Pancreas (tissue), 10 donors: ENCODE measurements at places on chromosomes 7 and 10. TPM values are rescaled to one million over a fixed set of nuclear protein-coding genes. Genes with fewer than 3 reads are reported as not detected.
A peak's percentile ranks its signal among the peaks of the same experiment; 100 is the strongest.

PLXNA4 gene
- polyA plus RNA-seq = 0.19 TPM

DNA sequence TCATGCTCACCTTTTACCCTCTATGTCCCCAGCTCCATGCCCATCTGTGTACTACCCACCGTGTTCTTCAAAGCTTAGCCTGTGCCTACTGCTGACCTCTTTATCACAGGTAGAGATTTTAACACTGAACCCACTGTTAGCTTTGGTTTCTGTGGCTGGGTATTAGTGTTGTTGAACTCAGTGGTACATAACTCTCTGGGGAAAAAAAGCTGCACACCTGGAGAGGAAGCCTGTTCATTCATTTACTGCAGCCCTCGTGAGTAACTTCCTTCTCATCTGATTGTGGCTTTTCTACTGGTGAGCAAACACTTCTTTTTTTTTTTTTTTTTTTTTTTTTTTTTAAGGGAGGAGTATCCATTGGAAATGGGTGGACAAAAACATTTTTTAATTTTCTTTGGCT lies 326.3 kb downstream of the CCSER2 start:
- DNase-seq = no peak
- H3K27me3 ChIP-seq = no peaks in the 10 kb centered on the region
- no peaks in the 10 kb centered on the region for H3K36me3 ChIP-seq
- H3K4me1 ChIP-seq = no peaks in the 10 kb centered on the region
- no peak overlapping the region for H3K4me3 ChIP-seq

ADRB1 gene
- polyA plus RNA-seq = 0.49 TPM

DNA sequence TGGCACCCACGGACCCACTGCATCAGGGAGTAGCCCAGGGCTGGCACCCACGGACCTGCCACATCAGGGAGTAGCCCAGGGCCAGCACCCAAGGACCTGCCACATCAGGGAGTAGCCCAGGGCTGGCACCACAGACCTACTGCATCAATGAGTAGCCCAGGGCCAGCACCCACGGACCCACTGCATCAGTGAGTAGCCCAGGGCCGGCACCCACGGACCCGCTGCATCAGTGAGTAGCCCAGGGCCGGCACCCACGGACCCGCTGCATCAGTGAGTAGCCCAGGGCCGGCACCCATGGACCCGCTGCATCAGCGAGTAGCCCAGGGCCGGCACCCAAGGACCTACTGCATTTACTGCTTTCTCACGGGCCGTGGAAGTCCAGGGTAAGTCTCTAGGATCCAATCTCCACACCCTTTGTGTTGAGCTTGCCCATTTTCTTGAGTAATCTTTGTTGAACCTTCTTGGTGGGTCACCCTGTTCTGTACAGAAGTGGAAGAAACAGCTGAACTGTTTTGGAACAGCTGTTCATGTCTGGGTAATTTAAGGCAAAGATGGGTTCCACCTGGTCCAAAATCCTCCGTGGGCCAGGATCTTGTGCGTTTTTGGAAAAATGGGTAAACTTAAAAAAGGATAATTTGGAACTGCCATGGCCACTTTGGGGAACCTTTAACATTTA lies 69.0 kb downstream of the VIPR2 start:
- no peak overlapping the region for H3K4me3 ChIP-seq
- H3K27ac ChIP-seq = no peak overlapping the region
- no peaks in the 10 kb centered on the region for H3K27me3 ChIP-seq
- H3K36me3 ChIP-seq = no peaks in the 10 kb centered on the region

HNRNPH3 gene
- 72.3 TPM for polyA plus RNA-seq

- H3K4me3 ChIP-seq = no peak overlapping the region
- DNase-seq = no peak
- no peak overlapping the region for H3K27ac ChIP-seq
- H3K4me1 ChIP-seq = no peaks in the 10 kb centered on the region
- H3K36me3 ChIP-seq = no peaks in the 10 kb centered on the region
Measured at GRCh38 chr10:102491136-102491535, 11.4 kb downstream of the ACTR1A start.

- peaks cover 15% of the 10 kb centered on the region for H3K27me3 ChIP-seq
- DNase-seq = peak; percentile 40
- no peaks in the 10 kb centered on the region for H3K36me3 ChIP-seq
- no peaks in the 10 kb centered on the region for H3K4me1 ChIP-seq
Measured at GRCh38 chr7:25849500-25850184, 302.4 kb upstream of the NFE2L3 start.

- peak overlapping the region; percentile 30 for H3K27ac ChIP-seq
- H3K4me1 ChIP-seq = peaks cover 8% of the 10 kb centered on the region
- no peaks in the 10 kb centered on the region for H3K36me3 ChIP-seq
- H3K27me3 ChIP-seq = no peaks in the 10 kb centered on the region
- DNase-seq = no peak
Measured at GRCh38 chr10:113550365-113550764, 2.5 kb upstream of the HABP2 start.

PRTFDC1 gene
- 2.2 TPM for polyA plus RNA-seq

DNA sequence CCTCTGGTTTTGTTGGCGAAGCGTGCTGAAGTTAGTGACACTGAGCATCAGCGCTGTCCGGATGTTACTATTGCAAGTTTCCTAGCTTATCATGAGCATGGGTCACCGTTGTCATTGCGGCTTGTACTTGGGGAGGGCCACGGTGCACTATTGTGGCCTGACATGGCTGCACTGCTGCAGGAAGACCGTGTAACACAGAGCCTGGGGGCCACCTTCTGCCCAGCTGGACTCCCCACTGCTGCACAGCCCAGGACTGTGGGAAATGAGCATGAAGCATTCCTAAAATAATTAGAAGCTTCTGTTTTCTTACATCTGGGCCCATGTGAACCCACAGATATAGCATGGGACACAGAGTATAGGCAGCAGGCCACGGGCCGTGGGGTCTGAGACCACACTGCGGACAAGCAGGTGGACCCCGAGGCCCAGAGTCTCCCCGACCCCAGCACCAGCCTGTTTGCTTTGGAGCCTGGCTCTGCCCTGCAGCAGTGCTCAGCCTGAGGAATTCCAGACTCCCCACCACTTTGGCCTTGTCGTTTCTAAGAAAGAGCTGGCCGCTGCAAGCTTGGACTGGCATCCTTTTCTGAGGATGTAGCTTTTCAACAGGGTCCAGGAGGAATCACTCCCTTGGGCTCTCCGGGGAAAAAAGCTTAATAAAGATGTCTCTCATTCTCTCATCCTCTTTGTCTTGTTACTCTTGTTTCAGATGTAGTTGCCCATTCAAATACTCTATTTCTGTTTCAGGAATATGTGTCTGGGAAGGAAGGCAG lies 179.2 kb downstream of the CCDC3 start:
- no peaks in the 10 kb centered on the region for H3K4me1 ChIP-seq
- no peak for DNase-seq
- H3K36me3 ChIP-seq = peaks cover 4% of the 10 kb centered on the region
- no peaks in the 10 kb centered on the region for H3K27me3 ChIP-seq
- no peak overlapping the region for H3K27ac ChIP-seq

- no peaks in the 10 kb centered on the region for H3K27me3 ChIP-seq
- no peak overlapping the region for H3K4me3 ChIP-seq
- H3K27ac ChIP-seq = no peak overlapping the region
- no peaks in the 10 kb centered on the region for H3K36me3 ChIP-seq
- DNase-seq = no peak
Measured at GRCh38 chr10:116752563-116752962, 10.2 kb upstream of the HSPA12A start.

DNA sequence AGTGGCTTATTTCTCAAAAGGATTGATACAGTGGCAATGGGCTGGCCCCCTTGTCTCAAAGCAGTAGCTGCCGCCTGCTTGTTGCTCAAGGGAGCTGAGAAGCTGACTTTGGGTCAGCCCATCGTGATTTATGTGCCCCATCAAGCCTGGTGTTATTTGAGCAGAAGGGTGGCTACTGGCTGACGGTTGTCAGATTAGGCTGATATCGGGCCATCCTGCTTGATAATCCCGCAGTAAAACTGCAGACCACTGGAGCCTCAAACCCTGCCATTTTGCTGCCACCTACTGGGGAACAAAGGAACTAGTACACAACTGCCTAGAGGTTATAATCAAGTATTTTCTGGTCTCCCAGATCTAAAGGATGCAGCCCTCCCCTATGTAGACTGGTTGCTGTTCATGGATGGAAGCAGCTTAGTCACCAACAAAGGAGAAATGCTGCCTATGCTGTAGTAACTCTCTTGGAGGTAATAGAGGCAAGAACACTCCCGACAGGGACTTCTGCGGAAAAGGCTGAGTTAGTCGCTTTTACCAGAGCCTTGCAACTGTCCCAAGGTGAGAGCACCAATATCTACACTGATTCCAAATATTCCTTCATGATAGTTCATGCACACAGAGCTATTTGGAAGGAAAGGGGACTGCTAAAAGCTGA lies 65.9 kb upstream of the ZNF92 start:
- H3K27ac ChIP-seq = no peak overlapping the region
- no peak overlapping the region for H3K4me3 ChIP-seq
- DNase-seq = peak; percentile 24
- no peaks in the 10 kb centered on the region for H3K27me3 ChIP-seq
- H3K36me3 ChIP-seq = no peaks in the 10 kb centered on the region

ANKRD61 gene
- not detected for polyA plus RNA-seq
